ENCODE measurements at places on chromosomes 2 and 18. TPM values are rescaled to one million over a fixed set of nuclear protein-coding genes. Genes with fewer than 3 reads are reported as not detected.

CDK15 gene
- 29.4 TPM for total RNA-seq

WNT10A gene
- not detected for total RNA-seq

SKOR2 gene
- not detected for total RNA-seq

BOLL gene
- total RNA-seq, result not detected

SIX3 gene
- not detected for total RNA-seq

BCL2 gene
- total RNA-seq, result 4.2 TPM

WDR35 gene
- total RNA-seq, result 9.4 TPM

ADD2 gene
- not detected for total RNA-seq

TEX44 gene
- not detected for total RNA-seq

FER1L5 gene
- total RNA-seq, result not detected

CD8B gene
- total RNA-seq, result not detected

SERPINB2 gene
- total RNA-seq, result 0.74 TPM

PARD6G gene
- 6.1 TPM for total RNA-seq

FEV gene
- total RNA-seq, result not detected

MRO gene
- not detected for total RNA-seq

COMMD1 gene
- total RNA-seq, result 76.8 TPM

LDLRAD4 gene
- total RNA-seq, result 0.09 TPM

MC4R gene
- not detected for total RNA-seq

MOGAT1 gene
- not detected for total RNA-seq

PKDCC gene
- total RNA-seq, result 60.1 TPM

TMEM163 gene
- not detected for total RNA-seq

CCL20 gene
- not detected for total RNA-seq

C2orf66 gene
- total RNA-seq, result 0.05 TPM

ACMSD gene
- not detected for total RNA-seq

KCNG2 gene
- total RNA-seq, result not detected

CIB4 gene
- not detected for total RNA-seq

FMNL2 gene
- total RNA-seq, result 12.9 TPM

HRH4 gene
- total RNA-seq, result not detected

ST6GAL2 gene
- not detected for total RNA-seq

C18orf54 gene
- total RNA-seq, result 10.2 TPM

NFU1 gene
- 140 TPM for total RNA-seq
